ENCODE measurements at places on chromosomes 5 and 9.

GRCh38 chr9:14366076-14366475, 52.1 kb upstream of the NFIB start:
- no peak for DNase-seq

GRCh38 chr9:131744171-131744719, 4.4 kb upstream of the RAPGEF1 start:
- no peak for DNase-seq

DNA sequence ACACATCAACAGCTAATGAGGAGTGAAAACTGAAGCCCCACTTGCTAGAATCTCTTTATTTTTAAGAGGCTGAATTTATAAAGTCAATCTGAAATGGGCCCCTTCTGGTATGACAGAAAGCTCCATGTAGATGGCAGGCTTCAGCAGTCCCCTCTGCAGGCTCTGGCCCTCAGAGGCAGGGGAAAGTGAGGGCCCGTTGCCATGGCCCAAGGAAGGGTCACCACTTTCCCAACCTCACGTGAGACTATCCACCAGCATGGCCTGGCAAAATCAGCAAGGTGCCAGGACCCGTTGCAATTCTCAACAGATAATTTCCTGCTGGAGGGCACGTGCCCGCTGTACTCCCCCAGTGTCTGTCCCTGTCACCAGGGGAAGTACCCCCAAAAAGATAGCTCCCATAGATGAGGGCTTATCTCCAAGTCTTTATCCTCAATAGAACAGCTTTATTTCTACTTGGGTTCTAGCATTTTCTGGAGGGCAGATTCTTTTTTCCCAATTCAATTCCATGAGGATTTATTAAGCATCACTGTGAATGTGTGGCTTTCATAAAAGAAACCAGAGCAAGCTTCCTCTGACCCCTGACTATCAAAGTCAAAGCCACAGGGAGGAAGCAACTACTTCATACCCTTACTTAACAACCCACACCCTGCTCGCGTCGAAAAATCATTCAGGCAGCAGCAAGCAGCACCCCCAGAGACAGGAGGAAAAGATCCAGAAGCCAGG, 85.4 kb upstream of the FSTL4 start:
- no peak for DNase-seq

DNA sequence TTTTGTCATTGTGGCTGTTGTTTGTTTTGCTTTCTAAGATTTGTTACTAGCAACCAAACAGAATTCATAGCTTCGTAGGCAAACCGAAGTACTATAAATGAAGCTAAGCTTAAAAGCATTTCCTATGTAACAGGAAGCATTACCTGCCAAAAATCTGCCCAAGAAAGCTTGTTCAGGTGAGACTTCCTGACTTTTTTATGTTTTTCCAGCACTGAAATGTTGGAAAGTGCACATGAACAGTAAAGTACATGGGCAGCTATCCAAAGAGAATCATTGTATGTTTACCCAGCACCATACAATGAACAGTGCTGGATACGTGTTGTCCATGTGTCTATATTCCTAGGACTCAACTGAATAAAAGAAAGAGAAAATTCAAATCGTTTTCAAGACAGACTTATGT, 247.1 kb downstream of the NFIB start:
- DNase-seq: no peak

- no peak for DNase-seq
Observed at GRCh38 chr9:129816501-129817435, 7.2 kb downstream of the TOR1A start.

DNA sequence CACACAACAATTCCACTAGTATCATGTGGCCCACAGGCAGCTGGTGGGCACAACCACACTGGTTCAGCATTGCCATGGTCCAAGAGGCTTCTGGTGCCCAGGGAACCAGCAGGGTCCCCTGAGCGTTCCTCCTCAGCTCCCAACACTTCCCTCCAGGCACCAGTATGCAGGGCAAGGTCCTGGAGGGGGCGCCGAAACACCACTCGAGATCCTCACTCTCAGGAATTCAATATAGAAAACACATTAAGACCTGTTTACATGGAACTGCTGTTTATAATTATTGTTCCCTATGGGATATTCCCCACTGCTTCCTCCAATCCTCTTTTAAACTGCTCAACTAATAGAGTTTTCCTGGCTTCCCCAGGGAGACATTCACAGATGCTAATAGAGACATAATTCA, 91.9 kb upstream of the GABRP start:
- DNase-seq: no peak

Measured in activated T-cell treated with anti-CD3 and anti-CD28 coated beads for 1 hour (primary cell).